ENCODE measurements at places on chromosomes 11 and 22.

- no peak for DNase-seq
Measured at GRCh38 chr11:27218421-27219038, 144.5 kb downstream of the CCDC34 start.

DNA sequence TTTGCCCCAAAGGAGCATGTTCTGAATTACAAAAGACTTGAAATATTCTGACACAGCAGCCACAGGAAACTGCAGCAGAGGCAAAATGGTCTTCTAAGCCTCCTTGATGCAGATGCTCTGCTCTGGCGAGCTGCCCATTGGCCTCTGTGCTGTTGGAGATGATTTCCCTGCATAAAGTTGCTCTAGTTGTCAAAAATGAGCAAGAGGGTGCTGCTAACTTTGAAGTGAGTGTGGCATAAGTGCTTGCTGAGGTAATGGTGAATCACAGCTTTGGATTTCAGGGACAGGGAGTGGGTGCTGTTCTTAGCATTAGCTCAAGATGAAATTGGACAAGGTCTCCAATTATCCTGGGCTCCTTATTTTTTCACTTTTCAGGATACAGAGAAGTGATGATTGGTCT lies 435.4 kb downstream of the TMEM135 start:
- no peak for DNase-seq

DNA sequence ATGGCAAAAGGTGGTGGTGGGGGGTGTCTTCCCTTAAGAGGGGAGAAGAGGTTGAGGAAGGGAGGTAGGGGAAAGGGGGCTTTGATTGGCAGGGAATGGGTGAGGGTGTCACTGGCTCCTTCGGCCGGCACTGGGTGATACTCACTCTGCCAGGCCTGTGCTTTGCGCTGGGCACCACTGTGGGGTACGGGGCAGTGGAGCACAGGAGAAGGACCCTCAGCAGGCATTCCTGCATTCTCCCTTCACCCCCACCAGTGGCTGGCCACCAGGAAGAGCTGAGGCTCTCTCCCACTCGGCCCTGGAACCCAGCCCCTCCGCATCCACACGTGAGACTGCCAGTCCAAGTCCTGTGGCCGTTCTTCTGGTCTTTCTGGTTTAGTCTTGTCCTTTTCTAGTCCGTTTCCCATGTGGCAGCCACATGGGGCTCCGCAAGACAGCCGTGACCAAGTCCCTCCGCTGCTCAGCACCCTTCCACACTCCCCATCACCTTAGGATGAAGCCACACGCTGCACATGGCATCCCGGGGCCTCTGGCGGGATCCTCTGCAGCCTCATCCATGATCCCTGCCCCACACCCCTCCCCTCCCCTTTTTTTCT lies 8.0 kb downstream of the CAPN5 start:
- DNase-seq: no peak

GRCh38 chr11:9689721-9690120 lies 25.8 kb downstream of the SWAP70 start:
- DNase-seq: no peak

DNA sequence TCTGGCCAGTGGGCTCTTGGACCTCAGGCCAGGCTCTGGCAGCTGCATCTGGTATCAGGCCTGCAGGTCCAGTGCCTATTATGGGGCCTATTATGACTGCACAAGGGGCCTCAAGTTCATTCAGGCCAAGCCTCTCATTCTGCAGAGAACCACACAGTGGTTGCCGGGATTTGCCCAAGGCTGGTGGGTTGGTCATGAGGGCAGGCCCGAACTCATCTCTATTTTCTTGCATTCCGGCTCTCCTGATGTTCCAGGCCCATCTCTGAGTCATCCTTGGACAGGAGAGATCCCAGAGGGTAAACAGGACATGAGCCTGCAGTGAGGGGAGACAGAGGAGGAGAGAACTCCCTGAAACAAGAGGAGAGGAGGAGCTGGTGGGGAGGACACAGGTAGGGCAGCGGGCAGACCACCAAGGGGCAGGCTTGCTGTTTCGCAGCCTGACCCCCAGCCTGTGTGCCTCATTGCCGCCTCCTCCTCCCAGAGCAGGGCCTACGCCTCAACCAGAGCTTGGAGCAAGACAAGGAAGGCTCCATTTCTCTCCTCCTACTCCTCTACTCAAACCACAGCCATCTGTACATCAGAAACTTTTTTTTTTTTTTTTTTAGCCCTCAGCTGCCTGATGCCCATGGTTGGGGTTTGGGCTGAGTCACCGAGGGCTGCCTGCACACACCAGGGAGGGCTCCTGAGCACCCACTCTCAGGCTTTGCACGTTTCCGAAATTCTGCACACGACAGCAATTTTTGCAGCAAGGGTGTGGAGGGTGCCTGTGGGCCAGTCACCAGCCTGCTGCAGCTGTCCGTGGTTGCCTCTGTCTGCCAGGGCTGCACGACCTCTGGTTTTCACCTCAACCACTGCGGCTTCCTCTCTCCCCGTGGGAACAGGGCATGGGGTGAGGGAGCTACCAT lies 12.7 kb upstream of the TREH start:
- no peak for DNase-seq

DNA sequence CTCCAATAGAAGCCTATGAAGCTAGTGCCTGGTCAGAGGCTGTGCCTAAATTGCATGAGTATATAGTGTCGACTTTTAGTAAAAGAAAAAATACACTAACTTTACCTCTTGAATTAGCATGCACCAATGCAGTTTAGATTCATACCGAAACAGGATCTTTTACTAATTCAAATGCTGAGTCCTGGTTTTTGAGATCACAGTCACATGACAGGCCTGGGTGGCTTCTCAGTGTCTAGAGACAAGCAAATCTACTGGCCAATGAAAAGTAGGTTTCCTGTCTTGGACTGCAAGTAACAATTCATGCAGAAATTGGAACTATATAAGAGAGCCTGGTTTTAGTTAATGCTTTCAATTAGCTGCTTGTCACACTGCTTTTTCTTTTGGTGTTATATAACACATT lies 7.2 kb downstream of the ARHGEF12 start:
- DNase-seq: no peak

DNA sequence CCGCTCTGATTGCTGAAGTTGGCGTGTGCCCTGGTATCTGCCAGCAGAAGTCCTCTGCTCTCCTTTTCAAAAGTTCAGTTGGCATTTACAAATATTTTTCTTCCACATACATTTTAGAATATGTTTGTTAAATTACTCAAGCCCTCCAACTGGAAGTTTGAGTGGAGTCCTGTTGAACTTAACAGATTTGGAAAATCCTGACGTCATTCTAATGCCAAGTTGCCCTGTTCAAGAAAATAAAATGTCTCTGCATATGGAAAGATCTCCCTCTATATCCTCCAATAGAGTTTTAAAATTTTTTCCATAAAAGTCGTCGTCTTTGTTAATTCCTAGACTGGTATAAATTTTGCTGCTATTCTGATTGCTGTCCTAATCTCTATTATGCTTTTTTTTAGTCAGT lies 3.3 kb downstream of the KCNQ1OT1 start:
- no peak for DNase-seq

- no peak for DNase-seq
Measured at GRCh38 chr11:134559602-134559962, 147.5 kb upstream of the B3GAT1 start.

DNA sequence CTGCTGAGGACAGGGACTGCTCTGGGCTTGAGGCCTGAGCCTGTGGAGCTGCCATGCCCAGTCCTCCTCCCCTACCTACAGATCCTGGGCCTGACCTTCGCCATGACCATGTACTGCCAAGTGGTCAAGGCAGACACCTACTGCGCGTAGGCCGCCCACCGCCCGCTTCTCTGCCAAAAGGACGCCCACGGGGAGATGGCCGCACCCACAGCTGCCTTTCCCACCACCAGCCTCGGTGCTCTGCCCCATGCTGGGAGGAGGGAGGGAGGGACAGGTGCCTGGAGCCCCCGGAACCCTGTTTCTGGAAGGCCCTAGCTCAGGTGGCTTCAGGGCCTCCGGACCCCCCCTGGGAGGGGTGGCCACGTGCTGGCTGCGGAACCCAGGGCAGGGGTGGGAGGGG lies 23.8 kb downstream of the TSPAN4 start:
- DNase-seq: no peak

DNA sequence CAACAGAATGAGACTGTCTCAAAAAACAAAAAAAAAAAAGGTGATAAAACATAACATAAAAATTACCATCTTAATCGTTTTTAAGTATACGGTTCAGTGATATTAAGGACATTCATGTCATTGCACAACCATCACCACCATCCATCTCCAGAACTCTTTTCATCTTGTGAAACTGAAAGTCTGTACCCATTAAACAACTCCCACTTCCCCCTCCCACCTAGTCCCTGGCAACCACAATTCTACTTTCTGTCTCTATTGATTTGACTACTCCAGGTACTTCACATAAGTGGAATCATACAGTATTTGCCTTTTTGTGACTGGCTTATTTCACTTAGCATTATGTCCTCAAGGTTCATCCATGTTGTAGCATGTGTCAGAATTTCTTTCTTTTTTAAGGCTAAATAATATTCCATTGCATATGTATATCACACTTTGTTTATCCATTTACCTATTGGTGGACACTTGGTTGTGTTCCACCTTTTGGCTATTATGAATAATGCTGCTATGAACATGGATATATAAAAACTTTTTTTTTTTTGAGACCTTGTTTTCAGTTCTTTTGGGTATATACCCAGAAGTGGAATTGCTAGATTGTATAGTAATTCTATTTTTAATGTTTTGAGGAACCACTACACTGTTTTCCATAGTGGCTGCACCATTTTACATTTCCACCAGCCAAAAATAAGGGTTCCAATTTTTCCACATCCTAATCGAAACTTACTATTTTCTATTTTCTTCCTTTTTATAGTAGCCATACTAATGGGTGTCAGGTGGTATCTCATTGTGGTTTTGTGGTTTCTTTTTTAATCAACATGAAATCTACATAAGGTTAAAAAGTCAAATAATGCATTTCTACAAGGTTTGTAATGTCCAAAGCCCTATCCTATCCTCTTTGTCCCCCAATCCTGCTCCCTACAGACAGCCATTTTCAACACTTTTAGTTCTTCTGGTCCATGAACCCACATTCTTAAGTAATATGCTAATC lies 23.4 kb upstream of the PIK3C2A start:
- no peak for DNase-seq

DNA sequence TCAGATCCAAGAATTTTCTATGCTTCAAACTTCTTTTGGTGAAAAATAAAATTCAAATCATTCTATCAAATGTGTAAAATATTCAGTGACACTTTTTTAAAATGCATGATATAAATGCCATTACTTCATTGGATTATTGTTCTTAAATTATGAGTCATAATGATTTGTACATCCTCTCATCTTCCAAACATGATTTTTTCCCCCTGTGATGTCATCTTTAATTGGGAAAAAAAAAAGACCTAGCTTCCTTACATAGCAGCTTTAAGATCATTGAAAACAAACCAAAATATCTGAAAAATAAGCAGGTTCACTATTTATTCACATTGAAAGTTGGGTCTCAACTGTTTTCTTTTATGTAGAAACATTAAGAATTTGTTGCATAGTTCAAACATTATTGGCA lies 1549.4 kb downstream of the LRRC4C start:
- no peak for DNase-seq

DNA sequence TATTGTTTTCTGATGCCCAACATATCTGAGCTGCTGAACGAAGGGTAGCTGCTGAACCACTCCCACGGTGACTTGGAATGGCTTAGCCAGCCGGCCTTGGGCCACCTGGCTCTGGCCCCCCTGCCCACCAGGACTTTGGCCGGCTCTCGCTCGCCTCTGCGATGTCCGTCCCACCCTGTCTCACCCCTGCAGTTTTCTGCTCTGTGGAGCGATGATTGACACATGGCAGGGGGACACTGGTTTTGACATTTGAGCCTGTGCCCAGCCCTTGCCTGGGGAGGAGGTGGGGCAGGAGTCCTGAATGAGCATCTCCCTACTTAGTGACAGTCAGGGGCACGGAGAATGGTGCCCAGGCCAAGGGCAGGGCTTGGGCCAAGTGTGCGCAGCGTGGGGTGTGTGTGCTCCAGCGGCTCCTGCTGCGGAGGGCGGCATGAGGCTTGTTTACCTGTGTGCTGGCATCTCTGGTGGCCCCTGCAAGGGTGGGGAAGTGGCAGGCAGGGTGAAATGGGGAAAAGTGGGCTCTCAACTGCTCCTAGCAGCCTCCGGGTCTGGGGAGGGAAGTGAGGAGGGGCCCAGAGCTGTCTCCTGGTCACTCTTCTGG lies 15.7 kb upstream of the CDKN1C start:
- no peak for DNase-seq

DNA sequence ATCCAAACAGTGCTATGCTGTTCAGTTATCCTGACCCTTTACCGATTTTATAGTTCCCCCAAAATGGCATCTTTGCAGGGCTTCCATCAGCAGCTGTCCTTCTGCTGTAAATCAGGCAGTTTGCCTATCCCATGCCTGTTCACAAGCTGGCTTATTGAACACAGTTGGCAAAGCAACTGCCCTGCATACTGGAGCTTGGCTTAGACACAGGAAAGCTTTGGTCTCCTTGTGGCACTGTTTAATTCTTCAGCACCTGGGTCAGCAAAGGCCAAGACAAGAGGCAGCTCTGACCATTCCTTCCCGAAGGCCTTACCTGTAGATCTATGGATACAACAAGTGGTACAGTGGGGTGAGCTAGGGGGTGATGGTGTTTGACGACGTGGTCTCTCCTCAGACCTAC lies 32.2 kb downstream of the TSPAN18 start:
- DNase-seq: no peak

DNA sequence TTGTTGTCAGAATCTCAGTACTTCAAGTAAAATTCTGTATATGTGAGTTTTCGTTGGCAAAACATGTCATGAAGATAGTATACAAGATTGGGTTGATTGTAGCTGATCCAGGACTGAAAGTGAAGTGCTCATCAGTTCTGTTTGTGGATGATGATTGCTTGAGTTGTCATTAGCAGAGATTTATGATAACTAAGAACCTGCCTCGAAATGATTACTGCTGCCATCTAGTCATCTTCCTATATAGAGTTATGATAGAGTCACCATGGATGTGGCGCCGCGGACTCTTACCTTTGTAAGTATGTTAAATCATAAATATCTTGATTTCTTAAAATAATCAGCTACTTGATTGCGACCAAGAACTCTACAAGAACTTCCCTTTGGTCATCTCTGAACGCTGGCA lies 27.9 kb upstream of the MYO18B start:
- DNase-seq: no peak

GRCh38 chr11:102240502-102240901 lies 76.8 kb upstream of the BIRC3 start:
- no peak for DNase-seq

- DNase-seq: no peak
Measured at GRCh38 chr22:44245867-44246266, 65.1 kb downstream of the PARVG start.

DNA sequence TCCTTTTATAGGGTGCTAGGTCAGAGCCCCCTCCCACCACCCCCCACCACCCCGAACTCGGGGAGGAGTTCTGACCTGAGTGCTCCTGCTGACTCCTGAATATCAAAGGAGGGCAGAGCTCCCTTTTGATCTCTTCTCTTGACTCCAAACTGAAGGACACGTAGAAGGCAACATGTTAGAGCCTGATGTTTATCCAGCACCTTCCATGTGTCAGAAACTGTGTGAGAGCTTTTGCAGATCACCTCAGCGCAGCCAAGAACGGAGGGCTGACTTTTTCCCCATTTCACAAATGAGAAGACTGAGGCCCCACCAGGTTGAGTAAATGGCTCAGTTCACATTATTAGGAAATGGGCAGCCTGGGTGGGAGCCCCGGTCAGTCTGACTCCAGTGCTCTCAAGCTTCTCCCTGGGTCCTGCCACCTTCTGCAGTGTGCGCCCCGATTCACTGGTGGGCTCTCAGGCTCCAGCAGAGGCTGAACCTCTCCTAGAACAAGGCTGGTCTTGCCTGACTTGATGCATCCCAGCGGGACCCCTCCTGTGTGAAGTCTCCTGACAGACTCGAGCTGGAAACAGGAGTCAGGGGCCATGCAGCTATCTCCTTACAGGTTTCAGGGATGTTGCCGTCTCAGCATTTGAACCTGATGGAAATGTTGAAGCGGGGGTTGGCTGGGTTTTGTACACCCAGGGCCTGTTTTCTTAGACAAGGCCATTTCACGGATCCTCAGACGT lies 98.5 kb downstream of the TSPAN18 start:
- DNase-seq: no peak

Data from KG1 (cell line).